AG04450 (cell line): ENCODE measurements at places on chromosomes 1 and 21.

GRCh38 chr1:155104605-155105534, 22.8 kb upstream of the EFNA1 start:
- no peak for DNase-seq

GRCh38 chr1:8382051-8382505, 64.2 kb downstream of the SLC45A1 start:
- no peak for DNase-seq

GRCh38 chr1:110460253-110461220, 9.6 kb downstream of the PROK1 start:
- DNase-seq = peak; percentile 50

DNA sequence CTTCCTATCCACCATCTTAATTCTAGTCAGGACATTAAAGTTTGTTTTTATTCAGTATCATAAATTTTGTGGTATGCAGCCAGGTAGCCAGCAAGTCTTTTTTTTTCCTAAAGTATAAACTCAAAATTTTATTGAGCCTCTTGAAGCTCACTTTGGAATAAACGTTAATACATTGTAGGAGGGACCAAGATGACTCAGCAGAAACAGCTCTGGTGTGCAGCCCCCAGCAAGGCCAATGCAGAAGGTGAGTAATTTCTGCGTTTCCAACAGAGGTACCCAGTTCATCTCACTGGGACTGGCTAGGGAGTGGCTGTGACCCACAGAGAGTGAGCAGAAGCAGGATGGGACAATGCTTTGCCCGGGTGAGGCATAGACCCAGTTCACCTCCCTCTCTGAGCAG, 9.7 kb upstream of the OR2M3 start:
- DNase-seq = no peak

GRCh38 chr1:173024543-173024942, 26.2 kb downstream of the TNFSF18 start:
- no peak for DNase-seq

DNA sequence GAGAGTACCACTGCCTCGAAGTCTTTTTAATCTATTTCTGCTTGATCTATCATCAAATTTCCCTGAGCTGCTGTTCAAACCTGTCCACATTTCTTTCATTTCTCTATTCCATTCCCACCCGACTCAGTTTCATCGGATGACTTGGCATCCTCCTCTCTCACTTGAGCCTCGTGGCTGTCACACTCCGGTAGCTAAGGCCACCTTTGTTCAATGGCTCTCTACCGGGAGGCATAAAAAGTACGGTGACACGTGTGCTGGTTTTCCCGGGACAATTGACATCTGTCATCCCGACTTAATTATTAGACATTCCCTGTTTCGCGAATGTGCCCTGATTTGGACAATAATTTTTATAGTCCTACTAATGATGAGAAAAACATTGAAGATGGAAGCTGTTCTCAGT, 22.6 kb downstream of the MIS18A start:
- DNase-seq = no peak

- DNase-seq = no peak
Measured at GRCh38 chr1:169680377-169681019, 30.9 kb downstream of the SELL start.

- no peak for DNase-seq
Measured at GRCh38 chr1:111768023-111768422, 12.3 kb downstream of the DDX20 start.

- no peak for DNase-seq
Measured at GRCh38 chr1:149916193-149916897, 1.3 kb downstream of the SV2A start.

GRCh38 chr1:202034683-202035462, 24.5 kb downstream of the ELF3 start:
- DNase-seq = peak; percentile 89

DNA sequence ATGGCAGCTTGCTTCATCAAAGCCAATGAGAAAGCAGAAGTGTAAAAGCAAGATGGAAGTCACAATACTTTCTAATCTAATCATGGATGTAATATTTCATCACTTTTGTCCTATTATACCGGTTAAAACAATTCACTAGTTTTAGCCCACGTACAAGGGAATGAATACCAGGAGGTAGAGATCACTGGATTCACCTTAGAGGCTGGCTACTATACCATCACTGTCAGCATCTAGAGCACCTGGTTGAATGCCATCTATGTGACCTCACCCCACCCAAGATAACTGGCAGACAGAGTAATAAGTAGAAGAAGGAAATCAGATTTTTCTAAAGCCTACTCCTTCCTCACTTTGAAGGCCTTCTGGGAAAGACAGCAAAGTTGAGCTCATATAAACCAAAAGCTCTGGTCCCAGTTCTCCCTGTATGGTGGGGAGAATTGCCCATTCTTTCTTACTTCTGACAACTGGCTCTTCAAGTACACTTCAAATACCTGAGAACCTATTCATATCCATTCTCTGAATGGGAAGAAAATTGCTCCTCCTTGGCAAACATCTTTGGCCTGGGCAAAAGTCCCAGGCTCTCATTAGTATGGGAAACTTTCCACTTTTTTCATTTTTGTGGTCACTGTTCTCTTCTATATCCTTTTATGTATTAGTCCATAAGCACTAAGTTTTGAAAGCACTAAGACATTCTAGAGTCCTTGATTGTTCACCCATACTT, 24.8 kb downstream of the HSD3B1 start:
- no peak for DNase-seq
